ENCODE measurements at places on chromosomes 13 and 19.

- DNase-seq, result no peak
Observed at GRCh38 chr13:105050686-105051085, 1484.8 kb downstream of the EFNB2 start.

DNA sequence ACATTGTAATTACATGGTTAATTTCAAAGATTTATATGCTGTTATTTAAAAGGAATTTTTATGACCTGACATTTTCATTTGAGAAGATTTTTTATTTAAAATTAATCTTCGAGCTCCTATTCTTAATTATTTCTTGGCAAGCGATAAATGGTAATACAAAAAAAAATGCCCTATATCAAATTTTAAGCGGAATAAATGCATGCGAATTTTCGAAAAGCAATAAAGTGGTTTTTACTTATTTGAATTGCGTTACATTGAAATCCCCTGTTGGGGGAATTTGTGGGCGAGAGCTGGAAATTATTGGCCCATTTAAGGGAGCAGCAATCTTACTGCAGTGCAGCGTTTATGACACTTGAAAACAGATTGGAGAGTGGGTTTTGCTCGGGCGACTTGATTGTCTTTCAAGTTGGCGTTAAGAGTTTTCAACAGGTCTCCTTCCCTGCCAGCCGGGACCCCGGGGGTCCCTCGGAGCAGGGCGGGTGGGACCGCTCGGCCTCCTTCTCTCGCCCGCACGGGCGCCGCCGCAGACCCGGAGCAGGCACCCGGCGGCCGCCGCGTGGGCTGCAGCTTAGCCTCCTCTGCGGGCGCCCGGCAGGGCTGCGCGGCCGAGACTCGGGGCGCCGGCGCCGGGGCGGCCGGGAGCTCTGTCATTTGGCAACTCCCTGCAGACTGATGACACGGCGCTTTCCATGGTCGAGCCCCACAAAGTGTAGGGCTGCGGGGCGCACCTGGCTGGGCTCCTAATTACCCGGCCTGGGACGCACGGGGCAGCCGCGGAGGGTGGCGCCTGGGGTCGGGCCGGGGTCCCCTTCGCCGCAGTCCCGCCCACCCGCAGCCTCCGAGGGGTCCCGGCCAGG, 255.1 kb upstream of the SOX21 start:
- DNase-seq, result no peak

GRCh38 chr13:105159841-105160240, 1375.6 kb downstream of the EFNB2 start:
- DNase-seq, result no peak

GRCh38 chr19:56111601-56112312, 9.3 kb downstream of the ZNF787 start:
- peak; percentile 22 for DNase-seq

GRCh38 chr13:46229251-46229650, 17.5 kb downstream of the LRRC63 start:
- DNase-seq, result no peak
